ENCODE measurements at places on chromosomes 4 and X.

DNA sequence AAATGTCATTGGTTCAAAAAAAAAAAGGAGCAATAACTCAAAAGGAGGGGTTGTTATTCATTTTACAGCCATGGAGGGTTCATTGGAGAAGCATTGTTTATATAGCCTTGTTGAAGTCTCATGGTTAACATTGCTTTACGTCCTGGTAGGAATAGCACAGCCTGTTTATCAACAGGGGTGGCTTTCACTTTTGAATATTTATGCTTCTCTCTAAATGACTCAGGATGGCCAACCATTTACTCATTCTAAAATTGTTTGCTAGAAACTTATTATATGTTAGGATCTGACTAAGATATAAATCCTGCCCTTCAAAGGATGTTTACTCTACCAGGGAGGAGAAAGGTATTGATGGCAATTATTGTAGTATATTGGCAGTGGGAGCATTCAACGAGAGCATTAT lies 534.1 kb upstream of the GALNTL6 start:
- no peak for DNase-seq

DNA sequence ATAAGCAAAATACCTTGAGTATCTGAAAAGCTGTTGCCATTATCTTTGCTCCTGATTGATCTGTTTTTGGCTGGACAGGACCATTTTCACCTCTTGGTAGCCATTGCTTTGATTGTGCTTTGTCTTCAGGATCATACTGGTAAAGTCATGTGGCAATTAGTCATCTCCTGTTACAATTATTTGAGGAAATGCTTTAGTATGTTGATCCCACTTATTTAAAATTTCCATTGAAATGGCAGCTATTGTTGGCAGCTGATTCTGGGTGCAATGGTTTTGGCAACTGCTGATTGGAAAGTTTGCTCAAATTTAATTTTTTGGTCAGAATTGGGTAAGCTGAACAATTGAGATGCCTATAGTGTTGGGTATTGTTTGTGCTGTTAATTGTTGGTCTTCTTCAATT lies 238.3 kb upstream of the TLL1 start:
- no peak for DNase-seq

DNA sequence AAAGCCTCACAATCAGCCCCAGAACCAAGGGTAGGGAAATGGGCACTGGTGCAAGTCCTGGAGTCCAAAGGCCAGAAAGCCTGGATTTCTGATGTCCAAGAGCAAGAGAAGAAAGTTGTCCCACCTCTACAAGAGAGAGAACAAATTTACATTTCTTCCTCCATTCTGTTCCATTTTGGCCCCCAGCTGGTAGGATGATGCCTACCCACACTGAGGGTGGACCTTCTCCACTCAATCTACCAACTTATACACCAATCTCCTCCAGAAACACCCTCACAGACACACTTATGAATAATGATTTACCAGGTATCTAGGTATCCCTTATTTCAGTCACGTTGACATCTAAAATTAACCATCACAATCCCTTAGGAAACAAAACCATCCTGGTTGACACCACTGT lies 367.8 kb upstream of the GRIA3 start:
- DNase-seq, result no peak

- no peak for DNase-seq
These were observed 323.5 kb upstream of the CASK start for GRCh38 chrX:42246814-42247213.

DNA sequence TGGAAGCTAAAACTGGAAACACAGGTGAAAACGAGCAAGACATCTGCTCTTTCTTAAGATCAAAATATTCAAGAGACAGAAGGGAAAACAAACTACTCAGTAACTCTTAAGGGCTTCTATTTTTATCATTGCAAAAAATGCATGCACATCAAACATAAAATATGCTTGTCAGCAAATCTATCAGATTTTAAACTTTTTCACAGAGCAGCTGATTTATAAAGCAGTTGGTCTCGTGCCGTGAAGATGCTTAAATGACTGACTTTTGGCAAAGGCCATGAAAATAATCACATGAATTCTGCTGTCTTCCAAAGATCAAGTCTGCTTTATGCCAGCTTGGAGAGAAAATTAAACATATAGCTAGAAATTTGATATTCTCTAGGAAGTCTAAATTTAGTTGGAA lies 482.1 kb upstream of the HS3ST1 start:
- DNase-seq, result no peak

GRCh38 chr4:5650040-5650439 lies 58.3 kb downstream of the EVC2 start:
- no peak for DNase-seq

DNA sequence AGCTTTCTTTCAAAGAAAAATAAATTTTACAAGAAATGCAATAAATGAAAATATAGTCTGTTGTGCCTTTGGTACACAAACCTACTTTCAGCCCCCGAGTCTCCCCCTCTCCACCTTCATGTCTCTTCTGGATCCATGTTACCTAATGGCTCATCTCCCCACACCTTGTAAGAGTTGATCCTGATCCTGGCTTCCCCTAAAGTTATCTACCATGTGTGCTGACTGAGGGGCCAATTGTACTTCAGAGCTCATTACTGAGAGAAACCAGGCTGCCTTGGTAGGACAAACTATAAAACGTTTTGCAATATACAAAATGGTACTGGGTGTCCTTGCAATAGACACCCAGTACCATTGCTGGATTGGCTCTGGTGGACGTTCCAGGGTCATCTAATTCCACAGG lies 11.8 kb downstream of the PALLD start:
- DNase-seq, result no peak

GRCh38 chr4:26724534-26724933 lies 136.1 kb upstream of the STIM2 start:
- no peak for DNase-seq

DNA sequence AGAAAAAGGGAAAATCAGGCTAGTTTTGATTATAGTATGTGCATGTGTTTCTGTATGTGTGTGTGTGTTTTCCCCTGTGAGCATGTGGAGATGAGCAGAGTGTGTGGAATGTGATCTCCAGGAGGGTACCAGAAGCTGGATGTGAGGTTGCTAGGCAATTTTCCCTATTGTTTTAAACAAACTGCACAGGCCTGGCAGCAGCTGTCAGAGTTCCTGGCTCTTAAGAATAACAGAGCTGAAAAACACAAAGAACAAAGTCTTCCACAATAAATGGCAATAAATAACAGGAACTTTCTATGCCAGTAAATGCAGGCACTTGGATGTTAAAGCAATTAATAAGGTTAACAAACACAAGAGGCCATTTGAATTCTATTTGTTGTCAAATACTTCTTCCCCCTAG lies 344.6 kb upstream of the CTSO start:
- no peak for DNase-seq
